ENCODE measurements at places on chromosomes 2 and 18.

- DNase-seq: no peak
Observed at GRCh38 chr2:29920631-29921559, 491 bp downstream of the ALK start.

GRCh38 chr2:16400127-16400623 lies 265.5 kb downstream of the CYRIA start:
- DNase-seq: no peak

DNA sequence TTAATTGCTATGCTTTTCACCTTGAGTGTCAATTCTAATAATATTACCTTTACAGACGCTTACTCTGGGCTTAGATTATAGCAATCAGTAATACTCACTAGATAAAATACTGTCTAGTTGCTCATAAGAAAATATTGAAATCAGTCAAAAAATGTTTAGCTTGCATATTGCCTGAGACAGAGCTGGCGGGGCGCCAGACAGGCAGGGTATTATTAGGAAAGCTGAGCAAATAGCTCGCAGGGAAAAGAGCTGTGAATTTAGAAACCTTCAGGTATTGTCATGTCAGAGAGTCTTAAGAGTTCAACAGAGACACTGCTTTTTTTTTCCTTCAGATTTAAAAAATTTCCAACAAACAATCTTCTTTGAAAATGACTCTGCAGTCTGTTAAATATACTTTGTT lies 118.4 kb downstream of the MEIS1 start:
- no peak for DNase-seq

GRCh38 chr18:5040476-5040875 lies 156.6 kb downstream of the AKAIN1 start:
- no peak for DNase-seq

DNA sequence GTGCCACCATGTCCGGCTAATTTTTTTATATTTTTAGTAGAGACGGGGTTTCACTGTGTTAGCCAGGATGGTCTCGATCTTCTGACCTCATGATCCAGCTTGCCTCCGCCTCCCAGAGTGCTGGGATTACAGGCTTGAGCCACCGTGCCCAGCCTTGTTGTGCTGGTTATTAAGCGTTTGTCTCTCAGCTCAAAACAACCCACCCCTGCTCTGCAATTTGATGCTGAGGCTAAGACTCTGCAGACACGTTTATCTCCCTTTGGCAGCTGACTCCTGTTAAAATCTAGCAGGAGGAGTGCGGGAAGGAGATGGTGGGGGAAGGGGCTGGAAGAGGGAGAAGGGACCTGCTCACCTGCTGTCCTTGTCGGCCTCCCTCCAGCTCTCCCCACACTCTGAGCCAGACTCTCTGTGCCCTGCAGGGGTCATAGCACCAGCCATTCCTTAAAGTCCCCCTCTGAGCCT lies 29.9 kb upstream of the IMPA2 start:
- DNase-seq: no peak

DNA sequence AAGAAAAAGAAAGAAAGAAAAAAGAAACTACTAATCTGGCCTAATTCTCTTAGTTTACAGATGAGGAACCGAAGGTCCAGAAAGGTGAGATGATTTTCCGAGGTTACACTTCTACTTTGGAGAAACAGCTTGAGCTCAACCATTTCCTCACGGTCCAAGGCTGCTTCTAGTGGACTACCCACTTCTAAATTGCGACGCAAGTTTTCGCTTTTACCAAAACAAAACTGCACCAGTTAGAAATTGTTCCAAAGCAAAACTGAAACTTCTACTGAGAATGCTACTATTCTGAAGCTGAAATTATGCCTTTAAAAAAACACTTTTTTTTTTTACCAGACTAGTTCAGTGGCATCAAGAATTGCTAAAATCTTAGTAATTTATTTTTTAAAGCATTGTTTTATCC lies 101.6 kb downstream of the INO80D start:
- DNase-seq: no peak

- DNase-seq: no peak
Observed at GRCh38 chr18:3283253-3283863, 21.4 kb downstream of the MYL12B start.

DNA sequence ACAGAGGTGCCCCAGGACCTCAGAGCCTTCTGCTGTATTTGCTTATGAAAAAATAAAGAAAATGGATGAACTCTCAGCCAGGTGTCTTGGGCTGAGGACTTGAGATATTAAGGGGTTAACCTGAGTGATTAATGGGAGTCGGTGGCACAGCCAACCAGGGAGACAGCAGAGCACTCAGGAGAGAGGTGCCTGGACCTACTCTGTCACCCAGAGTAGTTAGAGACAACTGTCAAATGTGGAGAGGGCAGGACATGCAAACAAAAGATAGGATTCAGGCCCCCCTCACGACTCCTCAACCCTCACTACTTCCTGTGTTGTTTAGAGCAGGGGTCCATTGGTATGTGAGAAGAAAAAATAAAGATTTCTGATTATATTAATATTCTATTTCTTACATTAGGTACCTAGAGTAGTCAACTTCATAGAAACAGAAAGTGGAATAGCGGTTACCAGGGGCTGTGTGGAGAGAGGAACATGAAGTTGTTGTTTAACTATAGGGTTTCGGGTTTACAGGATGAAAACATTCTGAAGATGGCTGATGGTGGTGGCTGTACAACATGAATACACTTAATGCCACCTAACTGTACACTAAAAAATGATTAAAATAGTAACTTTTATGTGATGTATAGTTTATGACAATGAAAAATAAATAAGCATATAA lies 28.6 kb upstream of the CETN1 start:
- no peak for DNase-seq

DNA sequence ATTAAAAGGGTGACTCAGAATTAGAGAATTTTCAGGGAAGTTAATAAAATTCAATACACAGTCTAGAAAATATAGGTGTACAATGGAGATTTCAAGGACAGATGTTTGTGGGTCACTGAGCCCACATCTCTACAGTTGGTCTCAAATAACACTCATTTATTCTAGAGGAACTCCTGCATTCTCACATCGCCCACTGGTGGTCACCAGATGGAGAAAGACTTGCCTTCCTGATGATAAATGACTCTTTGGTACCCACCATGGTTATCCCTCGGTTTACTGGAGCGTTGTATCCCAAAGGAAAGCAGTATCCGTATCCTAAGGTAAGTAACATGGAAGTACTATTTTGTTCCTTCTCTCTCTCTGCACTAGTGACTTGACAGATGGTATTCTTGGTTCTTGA lies 1297.1 kb downstream of the DPP10 start:
- no peak for DNase-seq

GRCh38 chr2:165109915-165110314 lies 93.9 kb downstream of the SCN3A start:
- DNase-seq: no peak

DNA sequence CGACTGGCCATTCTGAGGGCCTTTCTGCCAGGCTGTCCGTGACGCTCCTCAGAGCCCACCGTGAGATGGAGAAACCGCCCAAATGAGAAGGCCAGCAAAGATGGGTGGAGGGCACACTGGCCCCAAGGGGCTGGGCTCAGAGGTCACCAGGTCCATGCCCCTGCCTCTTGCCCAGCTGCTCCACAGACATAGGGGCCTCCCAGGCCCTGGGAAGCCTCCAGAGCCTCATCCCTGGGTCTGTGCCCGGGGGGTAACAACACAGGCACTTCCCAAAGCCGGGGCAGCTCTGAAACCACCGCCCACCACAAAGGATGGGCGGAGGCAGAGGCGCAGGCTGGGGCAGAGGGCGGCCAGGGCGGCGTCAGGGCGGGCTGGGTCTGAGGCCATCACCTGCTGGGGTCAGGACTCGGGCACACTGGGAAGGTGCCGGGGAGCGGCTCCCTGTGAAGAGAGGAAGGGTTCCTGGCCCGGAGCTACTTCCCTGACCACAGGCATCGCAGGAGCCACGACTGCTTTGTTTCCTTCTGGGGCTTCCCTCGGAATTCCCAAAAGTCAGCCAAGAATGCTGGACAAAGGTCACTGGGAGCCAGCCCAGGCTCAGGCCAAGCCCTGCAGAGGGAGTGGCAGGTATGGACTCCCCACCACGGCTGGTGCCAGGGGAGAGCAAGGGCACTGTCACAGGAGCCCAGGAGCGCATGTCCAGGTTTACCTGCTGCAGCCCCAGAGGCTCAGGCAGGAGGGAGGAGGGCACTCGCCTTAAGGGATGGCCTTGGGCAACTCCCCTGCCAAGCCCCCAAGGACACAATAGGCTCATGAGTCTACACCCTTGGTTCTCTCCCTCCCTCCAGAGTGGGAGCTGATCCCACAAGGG lies 9.4 kb downstream of the CYP26B1 start:
- DNase-seq: peak; percentile 41

DNA sequence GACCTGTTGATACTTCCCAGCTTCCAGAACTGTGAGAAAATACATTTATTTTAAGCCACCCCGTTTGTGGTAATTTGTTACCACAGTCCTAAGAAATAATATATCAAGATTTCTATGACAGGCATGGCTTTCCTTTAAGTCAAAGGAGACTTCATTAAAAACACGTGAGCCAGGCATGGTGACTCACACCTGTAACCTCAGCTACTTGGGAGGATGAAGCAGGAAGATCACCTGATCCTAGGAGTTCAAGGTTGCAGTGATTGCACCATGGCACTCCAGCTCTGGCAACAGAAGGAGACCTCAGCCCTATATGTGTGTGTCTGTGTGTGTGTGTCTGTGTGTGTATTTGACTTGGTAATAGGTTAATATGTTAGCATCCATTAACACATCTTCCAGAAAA lies 69.8 kb upstream of the SCN7A start:
- DNase-seq: no peak

DNA sequence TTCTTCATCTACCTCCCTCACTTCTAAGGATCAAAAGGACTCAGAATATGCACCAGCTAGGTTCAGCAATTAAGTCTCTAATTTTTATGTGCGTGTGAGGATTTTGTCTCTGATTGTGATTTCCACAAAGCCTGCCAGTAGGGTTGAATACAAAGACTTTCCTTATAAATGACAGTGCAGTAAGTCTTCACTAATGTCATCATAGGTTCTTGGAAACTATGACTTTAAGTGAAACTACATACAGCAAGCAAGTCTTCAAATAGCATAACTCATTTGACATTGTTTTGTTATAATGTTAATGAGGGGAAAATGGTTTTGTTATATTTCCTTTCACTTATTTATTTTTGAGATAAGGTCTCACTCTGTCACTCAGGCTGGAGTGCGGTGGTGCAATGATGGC lies 526.3 kb upstream of the DCC start:
- DNase-seq: no peak

GRCh38 chr2:160042054-160042453 lies 20.4 kb downstream of the PLA2R1 start:
- no peak for DNase-seq

- DNase-seq: no peak
Observed at GRCh38 chr2:112048887-112049286, 6.2 kb upstream of the TMEM87B start.

DNA sequence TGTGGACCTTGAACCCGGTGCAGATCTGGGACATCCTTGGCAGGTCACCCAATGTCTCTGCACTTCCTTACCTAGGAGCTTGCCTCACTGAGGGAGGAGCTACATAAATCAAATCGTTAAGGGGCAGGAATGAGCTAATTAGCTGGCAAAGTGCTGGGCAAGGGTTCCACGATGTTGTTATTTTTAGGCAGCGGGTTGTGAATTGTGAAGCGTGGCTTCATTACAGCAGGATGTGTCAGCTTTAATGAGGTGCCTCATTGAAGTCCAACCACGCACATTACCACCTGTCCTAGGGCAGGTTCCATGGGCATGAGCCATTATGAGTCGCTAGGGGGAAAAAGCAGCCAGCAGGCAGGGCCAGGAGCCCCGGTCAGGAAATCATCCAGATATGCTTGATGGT lies 127.0 kb upstream of the AGAP1 start:
- DNase-seq: no peak

DNA sequence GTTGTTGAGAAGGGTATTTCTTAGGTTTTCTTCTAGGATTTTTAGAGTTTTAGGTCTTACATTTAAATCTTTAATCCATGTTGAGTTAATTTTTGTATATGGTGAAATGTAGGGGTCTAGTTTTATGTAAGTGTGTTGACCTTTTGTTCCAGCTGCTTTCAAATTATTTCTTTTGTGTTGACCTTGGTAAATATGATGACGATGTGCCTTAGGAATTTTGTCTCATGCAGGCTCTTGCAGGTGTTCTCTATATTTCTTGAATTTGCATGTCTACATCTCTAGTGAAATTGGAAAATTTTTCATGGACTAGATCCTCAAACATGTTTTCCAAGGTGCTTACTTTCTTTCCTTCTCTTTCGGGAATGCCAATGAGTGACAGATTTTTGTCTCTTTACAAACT lies 1609.3 kb upstream of the ZEB2 start:
- no peak for DNase-seq

DNA sequence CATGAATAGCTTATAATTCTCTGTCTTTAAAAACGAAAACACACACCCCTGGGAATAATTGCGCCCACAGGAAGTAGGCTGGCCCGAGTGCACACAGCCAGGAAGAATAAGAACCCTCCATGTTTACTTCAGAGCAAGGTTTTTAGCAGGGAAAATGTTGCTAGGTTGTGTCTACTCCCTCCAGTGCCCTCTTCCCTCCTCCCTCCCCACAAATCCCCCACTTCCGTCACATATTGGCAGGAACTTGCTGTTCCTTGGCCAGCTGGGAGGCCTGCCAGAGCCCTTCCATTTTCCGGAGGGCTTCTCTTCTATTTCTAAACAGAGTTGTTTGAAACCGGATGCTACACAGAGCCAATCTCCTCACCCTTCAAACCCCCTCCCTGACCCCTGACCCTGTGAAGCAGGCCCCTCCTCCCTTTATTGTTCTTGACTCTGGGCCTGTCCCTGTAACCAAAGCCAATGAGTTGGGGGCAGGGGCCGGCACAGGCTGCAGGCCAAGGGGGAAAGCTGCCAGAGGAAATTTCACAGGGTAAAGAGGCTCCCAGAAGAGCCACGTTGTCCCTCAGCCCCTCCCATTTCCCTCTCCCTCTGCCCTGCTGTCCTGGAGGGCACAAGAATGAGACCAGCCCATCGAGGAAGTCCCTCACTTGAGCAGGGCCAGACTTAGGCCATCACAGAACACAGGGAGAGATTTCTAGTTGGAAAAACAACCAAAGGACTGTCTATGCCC lies 49.8 kb upstream of the LGALSL start:
- peak; percentile 93 for DNase-seq

DNA sequence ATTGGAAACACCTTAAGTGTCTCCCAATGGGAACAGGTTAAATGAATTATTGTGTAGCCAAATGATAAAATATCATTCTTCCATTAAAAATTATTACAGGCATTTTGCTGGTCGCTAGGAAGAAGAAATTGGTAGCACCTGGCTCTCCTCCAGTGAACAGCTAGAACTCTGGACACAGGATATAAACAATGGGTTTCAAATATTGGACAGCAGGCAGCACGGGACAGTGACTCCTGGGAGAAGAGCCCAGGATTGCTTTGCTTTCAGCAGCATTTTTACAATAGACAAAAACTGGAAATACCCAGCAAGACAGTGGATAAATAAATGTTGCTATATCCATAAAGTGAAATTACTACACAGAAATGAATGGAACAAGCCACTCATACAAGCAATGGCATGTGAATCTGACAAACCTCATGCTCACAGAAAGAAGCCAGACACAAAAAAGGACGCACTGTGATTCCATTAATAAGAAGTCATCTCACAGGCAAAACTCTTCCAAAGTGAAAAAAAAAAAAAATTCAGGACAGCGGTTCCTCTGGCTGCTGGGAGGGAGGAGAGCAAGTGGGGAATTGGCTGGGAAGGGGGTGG lies 50.5 kb downstream of the LAMA1 start:
- DNase-seq: no peak

GRCh38 chr18:45654677-45655076 lies 39.4 kb downstream of the SLC14A2 start:
- DNase-seq: no peak

Data from left hindlimb (tissue), 1 donor.